ENCODE measurements at places on chromosomes 13 and 19. TPM values are rescaled to one million over a fixed set of nuclear protein-coding genes. Genes with fewer than 3 reads are reported as not detected.
A peak's percentile ranks its signal among the peaks of the same experiment; 100 is the strongest.

GRCh38 chr13:54750521-54750920, 1721.9 kb downstream of the OLFM4 start:
- no peak for DNase-seq

GRCh38 chr19:58558066-58558622, at the start of gene UBE2M:
UBE2M (minus strand) TSS chr19:58558611; CDS start chr19:58558381, 230 bp downstream.
- no peak for DNase-seq

GRCh38 chr13:98657506-98658085, 80.7 kb upstream of the STK24 start:
- DNase-seq: no peak

- DNase-seq: no peak
Measured at GRCh38 chr19:38703509-38703908, 40.8 kb downstream of the CAPN12 start.

The PCSK4 gene
- total RNA-seq: 5.5 TPM

DNA sequence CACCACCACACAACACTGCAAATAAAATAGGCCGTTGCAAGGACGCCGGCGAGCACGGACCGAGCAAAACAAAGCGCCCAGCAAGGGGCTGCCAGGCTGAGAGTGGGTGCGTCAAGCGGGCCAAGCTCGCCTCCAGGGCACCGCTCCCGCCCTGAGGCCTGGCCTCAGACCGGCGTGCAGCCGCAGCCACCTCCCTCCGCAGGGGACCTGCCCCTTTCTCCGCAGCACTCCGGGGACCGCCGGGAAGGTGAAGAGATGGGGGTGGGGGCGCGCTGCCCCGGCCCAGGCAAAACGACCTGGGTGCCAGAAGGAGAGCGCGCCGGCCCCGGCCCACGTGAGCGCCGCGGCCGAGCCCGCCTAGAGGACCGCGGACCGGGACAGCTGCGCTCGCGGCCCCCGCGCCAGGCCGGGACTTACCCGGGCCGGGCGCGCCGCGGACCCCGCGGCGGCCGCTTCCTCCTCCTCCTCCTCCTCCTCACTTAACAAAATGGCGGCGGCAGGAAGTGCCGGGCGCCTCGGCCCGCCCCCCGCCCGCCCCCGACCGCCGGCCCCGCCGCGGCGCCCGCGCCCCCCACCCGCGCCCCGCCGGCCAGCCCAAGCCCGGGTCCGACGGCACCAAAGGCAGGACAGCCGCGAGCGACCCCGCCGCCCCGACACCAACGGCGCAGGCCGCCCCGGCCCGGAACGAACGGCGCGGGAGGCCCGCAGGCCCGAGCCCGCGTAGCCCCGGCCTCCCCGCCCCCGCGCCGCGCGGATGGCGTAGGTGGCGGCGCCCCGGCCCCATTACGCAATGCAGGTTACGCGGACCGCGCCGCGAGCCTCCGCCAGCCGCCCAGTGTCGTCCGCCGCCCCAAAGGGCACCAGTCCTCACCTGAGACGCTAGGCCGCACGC, 674 bp downstream of the BRD4 start:
- DNase-seq: peak; percentile 34

- peak; percentile 51 for DNase-seq
Measured at GRCh38 chr19:39046037-39046821, 13.9 kb upstream of the FBXO27 start.

DNA sequence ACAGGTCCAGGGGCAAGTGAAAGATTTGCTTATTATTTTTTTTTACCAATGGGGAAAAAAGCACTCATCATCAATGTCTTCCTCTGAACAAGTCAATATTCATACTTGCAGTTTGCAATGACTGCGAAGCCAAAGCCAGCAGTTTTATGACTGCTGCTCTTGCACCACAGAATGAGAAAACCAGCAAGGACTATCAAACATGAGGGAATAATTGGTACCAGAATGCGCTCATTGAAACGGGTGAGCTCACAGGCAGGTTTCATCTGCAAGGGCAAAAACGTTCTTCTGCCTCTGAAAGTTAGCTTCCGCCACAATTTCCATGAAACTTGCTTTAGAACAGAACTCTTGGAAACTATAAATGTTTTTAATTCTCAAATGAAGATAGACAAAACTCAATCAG, 5.5 kb downstream of the DLEU7 start:
- DNase-seq: no peak

- no peak for DNase-seq
Measured at GRCh38 chr13:76129305-76130000, 493.3 kb downstream of the LMO7 start.

The ZNRF4 gene
- not detected for total RNA-seq

The RUVBL2 gene
- total RNA-seq: 389 TPM

- no peak for DNase-seq
Measured at GRCh38 chr13:78881054-78881453, 222.1 kb upstream of the OBI1 start.

DNA sequence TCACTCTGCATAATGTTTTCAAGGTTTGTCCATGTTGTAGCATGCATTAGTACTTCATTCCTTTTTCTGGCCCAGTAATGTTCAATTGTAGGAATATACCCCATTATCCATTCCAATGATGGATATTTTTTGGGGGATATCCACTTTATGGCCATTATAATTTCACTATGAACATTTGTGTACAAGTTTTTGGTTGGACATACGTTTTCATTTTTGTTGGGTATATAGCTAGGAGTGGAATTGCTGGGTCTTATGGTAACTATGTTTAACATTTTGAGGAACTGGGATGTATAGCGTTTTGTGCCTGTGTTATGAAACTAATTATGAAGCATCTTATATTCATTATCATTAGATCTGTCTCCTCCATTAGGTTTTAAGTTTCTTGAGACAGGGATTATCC, 191.6 kb downstream of the TM9SF2 start:
- no peak for DNase-seq

DNA sequence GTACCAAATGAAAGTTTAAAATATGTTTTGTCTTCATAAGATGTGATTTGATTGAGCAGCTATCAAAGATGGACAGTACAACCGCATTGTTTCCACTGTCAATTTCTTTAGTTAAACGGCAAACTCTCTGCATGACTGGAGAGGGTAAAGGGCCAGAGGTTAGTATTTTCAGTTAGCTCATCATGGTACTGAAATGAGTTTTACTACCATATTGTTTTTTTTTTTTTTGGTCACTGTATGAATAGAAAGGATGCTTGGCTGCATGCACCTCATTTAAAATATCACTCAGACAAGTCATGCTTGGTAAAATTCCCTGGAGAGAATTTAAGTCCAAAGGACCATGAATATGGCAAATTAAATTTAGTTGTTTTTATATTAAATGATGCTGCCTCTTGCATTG, 942.1 kb upstream of the SPRY2 start:
- no peak for DNase-seq

The COL4A1 gene
- 207 TPM for total RNA-seq

The EPSTI1 gene
- total RNA-seq: 7.9 TPM

GRCh38 chr19:46839752-46840497, 10.7 kb downstream of the AP2S1 start:
- DNase-seq: no peak

The UBL3 gene
- 24.5 TPM for total RNA-seq

The TMEM86B gene
- total RNA-seq: 0.60 TPM

The WDR62 gene
- 16.1 TPM for total RNA-seq

DNA sequence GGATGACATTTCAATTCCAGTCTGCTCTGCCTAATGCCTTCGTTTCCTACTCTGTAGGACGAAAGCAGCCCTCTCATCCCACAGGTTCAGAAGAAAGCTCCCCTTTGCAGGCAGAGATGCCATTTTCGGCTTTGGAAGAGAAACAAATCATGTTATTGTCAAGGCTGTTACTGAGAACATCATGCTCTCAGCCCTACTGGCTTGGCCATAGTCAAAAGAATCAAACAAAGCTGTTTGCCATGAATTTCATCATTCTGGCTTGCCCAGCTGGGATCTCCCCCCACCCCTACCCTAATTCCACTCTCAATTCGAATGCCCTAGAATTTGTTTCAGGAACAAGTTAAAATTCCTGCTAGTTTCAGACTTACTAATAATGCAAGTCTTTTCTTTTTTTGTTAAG, 162.3 kb upstream of the SERP2 start:
- DNase-seq: no peak

The ODAD3 gene
- total RNA-seq: 2.3 TPM

DNA sequence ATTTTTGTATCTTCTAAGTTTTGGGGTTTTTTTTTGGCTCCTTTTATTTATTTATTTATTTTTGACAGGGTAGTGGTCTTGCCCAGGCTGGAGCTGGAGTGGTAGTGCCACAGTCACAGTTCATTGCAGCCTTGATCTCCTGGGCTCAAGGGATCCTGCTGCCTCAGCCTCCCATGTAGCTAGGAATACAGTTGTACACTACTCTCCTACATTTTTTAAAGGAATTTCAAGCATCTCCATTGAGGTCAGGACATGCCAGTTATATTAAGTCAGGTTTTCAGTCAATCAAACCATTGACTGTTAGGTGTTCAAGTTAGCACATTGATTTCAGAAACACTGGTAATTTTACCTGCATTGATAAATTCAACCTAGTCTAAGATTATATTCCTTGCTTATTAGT, 480.5 kb upstream of the SPRY2 start:
- DNase-seq: no peak

The SOX1 gene
- not detected for total RNA-seq

The CLEC4G gene
- total RNA-seq: not detected

The ZNF442 gene
- total RNA-seq: 2.1 TPM

GRCh38 chr13:86201477-86201876, 402.3 kb upstream of the SLITRK6 start:
- DNase-seq: no peak

DNA sequence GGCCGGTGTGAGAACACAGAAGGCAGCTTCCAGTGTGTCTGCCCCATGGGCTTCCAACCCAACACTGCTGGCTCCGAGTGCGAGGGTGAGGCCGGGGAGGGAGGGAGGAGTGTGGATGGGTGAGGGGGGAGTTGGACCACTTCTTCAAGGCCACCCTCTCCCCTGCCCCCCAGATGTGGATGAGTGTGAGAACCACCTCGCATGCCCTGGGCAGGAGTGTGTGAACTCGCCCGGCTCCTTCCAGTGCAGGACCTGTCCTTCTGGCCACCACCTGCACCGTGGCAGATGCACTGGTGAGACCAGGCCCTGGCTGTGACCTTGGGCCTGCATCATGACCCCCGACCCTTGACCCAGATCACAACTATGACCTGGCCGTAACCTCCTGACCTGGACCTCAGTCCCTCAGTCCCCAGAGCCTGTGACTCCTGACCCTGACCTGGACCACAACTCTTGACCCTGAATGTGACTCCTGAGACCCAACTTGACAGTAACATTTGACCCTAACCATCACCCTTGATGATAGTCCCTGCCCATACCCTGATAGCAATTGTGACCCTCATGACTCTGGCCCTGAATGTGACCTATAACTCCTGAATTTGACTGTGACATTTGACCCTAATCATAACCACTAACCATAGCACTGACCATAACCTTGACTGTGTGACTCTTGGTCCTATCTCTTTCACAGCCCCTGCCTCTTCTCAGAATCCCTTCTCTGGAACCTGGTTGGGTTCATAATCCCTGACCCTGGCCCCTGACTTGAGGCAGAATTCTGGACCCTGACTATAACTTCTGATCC, 10.9 kb downstream of the LTBP4 start:
- no peak for DNase-seq

DNA sequence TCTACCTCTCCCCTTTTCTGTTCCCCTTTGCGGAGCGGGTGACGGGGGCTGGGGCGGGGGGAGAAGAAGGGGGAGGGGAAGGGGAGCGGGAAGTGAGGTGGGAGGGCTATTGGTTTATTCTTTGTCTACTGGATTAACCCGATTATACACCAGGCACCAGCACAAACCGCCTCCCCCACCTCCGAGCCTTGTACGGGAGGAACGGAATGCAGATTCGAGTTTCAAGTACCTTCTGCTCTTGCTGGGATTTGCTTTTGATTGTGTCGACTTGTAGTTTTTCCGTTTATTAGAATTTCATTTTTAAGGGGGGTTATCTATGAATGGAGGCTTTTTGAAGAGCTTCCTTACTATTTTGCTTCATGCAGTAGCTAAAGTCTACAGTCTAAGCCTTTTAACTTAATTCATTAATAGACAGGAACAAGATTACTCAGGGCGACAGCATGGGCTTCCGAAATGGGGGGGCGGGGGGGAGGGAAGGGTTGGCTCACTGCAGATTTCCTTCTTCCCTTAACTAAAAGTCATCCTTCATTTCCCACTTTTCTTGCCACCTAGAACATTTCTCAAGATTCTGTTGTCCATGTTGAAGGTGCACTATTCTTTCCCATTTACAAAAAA, 937 bp upstream of the SPRY2 start:
- peak; percentile 42 for DNase-seq

GRCh38 chr13:31138515-31138914, 23.2 kb downstream of the HSPH1 start:
- no peak for DNase-seq

DNA sequence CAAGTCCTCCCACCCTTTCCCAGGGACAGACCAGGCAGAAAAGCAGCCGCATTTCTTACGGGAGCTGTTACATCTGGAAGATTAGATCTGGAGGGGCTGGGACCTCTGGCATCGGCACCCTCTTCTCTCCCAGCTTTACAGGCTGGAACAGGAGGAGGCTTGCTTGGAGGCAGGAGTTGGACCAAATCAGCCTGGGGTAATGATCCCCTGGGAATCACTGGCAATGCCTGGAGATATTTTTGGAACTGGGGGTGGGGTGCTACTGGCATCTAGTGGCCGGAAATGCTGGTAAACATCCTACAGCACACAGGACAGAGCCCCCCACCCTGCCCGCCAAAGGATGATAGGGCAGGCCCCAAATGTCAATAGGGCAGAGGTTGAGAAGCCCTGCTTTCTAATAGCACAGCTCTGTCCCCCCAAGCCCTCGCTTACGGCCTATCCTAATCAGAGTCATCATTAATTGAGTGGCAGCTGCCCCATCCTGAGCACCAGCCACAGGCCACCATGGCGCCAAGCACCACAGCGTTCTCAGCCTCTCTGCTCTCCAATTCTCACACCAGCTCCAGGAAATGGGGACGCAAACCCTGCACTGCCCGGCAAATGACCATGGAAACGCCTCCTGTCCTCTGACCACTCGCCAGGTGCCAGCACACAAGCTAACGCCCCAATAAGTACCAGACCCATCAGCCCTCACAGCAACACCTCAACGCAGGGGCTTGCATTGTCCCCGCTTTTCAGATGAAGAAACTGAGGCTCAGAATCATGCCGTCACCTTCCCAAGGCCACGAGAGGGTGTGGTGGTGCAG, 20.6 kb downstream of the LRRC4B start:
- no peak for DNase-seq

DNA sequence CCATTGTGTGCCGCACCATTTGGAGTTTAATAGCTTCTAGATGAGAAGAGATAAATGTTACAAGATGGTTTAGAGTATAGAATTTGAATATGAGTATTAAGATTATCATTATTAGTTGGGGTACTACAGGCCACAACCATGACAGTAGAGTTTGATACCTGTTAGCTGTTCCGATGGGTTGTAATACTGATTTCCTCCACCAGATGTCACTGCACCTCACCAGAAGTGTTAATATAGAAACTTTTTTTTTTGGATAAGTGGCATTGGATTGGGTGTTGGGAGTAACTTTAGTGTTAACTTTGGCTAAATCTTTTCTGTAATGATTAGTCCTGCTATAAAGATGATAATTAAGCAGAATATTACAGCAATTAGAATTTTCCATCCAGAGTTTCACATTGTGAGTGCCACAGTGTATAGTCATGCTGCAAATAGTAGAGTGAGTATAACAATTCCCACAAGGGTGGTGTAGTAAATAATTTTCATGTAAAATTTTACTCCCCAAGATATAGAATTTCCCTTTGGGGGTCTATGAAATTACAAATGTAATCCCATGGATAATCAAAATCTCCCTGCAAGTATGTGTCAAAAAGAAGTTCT, 56.3 kb downstream of the PSG3 start:
- DNase-seq: peak; percentile 46

GRCh38 chr13:88649855-88650254, 978.7 kb downstream of the SLITRK5 start:
- DNase-seq: no peak

The SERPINE3 gene
- not detected for total RNA-seq

The FAM216B gene
- not detected for total RNA-seq

- DNase-seq: peak; percentile 35
Measured at GRCh38 chr13:91347996-91348905, 764 bp downstream of the MIR17HG start.

All from RPMI7951 (cell line).